ENCODE measurements at places on chromosomes 7 and 10.

DNA sequence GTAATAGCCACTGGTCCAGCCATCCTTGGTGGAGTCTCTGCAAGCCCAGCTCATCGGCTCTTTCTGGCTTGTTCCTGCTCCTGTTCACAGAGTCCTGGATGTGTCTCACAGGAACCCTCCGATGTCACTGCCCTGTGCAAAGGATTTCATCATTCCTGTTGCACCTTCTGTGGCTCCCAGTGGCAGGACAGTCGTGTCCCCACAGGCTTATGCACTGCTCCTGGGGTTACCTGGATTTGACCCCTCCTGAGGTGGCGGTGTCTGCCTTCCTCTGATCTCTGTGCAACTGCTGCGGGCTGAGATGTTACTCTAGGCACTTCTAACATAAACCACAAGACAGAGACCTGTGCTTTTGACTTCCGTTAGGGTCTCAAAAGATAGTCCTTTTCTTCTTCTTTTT is 30.6 kb downstream of the APBB1IP start:
- DNase-seq = no peak

DNA sequence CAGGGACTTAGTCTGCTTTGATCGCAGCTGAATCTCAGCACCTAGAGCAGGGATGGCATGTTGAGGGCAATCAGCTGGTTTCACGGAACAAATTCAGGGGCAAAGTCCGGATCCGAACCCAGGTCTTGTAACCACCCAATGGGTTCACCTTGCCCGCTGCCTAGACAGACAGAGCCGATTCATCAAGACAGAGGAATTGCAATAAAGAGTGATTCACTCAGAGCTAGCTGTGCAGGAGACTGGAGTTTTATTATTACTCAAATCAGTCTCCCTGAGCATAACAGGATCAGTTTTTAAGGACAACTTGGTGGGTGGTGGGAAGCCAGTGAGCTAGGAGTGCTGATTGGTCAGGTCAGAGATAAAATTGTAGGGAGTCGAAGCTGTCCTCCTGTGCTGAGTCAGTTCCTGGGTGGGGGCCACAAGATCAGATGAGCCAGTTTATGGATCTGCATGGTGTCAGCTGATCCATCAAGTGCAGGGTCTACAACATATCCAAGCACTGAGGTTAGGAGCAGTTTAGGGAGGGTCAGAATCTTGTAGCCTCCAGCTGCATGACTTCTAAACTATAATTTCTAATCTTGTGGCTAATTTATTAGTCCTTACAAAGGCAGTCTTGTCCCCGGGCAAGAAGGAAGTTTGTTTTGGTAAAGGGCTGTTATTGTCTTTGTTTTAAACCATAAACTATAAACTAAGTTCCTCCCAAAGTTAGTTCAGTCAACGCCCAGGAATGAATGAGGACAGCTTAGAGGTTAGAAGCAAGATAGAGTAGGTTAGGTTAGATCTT is 43.5 kb upstream of the CHST3 start:
- DNase-seq = no peak

- no peak for DNase-seq
These were observed 28.1 kb downstream of the ST8SIA6 start for GRCh38 chr10:17426263-17426750.

- DNase-seq = no peak
These were observed 55.2 kb downstream of the DIP2C start for GRCh38 chr10:634256-634655.

DNA sequence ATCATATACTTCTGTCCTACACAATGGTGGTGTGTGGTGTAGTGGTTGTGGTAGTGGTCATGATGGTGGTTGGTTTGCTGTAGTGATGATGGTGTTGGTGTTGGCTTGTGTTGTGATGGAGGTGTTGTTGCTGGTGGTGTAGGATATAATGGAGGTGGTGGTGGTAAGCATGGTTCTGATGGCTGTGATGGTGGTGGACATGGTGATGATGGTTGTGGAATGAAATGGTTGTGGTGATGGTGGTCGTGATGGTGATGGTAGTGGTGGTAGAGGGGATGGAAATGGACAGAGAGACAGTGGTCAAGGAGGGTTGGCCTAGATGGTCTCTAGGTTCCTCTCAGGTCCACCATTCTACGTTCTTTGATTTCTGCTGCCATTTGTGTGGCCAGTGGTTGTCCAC is 44.7 kb downstream of the FAM241B start:
- DNase-seq = no peak

DNA sequence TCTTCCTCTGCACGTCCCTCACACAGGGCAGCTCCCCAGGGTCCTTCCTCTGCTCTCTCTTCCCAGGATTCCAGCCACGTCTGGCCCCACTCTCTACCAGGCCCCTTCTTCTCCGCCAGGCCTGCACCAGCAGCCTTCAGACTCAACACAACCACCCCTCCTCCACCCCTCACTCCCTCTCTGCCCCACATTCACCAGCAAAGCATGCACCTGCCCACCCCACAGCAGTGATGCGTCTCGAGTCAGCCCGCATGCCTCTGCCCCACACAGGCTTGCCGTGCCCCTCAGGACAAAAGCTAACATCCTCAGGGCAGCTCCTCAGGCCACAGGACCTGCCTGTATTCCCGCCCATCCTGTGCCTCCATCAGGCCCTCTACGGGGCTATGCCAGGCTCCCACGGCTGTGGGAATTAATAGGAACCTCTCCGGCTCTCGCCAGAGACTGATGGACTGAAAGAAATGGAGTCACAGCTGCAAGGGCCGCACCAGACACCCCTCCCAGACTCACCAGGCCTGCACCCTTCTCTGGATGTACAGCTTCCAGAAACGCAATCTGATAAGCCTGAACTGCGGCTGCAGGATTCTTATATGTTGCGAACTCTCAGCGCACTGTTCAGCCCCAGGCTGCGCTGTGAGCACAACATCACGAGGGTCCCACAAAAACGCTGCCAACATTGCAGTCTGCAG is 100.1 kb downstream of the CYTH3 start:
- DNase-seq = peak; percentile 58

- DNase-seq = no peak
These were observed 56.2 kb downstream of the ARMC3 start for GRCh38 chr10:22984066-22984465.

DNA sequence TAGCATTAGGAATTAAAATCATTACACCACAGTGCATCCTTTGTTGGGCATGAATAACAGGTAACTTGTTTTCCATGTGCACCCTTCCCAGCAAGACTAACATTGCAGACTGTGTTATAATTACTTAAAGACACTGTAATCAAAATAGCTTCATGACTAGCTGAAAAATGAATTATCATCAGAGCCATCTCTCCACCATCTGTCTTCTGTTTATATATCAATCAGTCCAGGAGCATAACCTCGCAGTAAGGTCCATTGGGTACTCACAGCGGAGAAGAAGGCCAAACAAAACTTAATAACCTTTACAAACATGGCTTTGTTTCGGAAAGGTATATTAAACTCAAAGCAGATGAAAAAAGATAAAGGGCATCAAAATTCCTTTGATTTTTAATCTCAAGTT is 90.6 kb downstream of the ODAD2 start:
- DNase-seq = no peak

- DNase-seq = no peak
These were observed 27.9 kb downstream of the CDH23 start for GRCh38 chr10:71424496-71425194.

- no peak for DNase-seq
These were observed 7.3 kb downstream of the POLL start for GRCh38 chr10:101580486-101581399.

GRCh38 chr7:142177869-142178268 is 66.4 kb downstream of the MGAM2 start:
- DNase-seq = no peak

GRCh38 chr7:24697416-24697815 is 59.8 kb downstream of the GSDME start:
- no peak for DNase-seq

GRCh38 chr7:115789901-115790300 is 240.7 kb downstream of the TFEC start:
- DNase-seq = peak; percentile 22

DNA sequence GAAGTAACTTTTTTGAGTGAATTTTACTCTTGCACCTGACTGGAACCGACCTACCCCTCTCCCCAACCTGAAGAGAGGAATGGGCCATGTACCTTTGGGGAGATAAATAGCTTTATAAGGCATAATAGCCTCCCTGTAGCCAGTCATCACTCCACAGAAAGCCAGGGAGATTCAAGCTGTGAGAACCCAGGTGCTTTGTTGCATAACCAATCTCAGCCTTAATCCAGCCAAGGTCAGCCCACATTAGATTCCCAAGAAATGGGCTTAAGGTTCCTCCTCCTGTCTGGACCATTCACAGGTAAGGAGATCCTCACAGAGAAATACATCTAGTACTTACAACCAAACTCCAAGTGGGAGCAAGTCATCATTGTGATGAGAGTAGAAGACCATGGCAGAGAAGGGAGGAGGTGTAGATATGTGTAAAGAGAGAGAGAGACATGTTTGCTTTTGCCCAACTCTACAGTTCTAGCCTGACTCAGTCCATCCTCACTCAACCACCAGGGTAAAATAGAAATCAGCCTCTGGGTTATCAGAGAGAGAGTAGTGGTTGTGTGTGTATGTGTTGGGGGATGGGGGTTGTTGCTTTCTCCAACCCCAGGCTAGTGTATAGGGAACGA is 23.6 kb downstream of the SKIDA1 start:
- no peak for DNase-seq

GRCh38 chr10:75401569-75402485 is at the start of gene ZNF503:
Gene ZNF503, minus strand, starts transcription at chr10:75401764. Its CDS starts 345 bp downstream, at chr10:75401419.
- peak; percentile 98 for DNase-seq

- DNase-seq = no peak
These were observed 67.9 kb upstream of the CFAP46 start for GRCh38 chr10:133010095-133010842.

DNA sequence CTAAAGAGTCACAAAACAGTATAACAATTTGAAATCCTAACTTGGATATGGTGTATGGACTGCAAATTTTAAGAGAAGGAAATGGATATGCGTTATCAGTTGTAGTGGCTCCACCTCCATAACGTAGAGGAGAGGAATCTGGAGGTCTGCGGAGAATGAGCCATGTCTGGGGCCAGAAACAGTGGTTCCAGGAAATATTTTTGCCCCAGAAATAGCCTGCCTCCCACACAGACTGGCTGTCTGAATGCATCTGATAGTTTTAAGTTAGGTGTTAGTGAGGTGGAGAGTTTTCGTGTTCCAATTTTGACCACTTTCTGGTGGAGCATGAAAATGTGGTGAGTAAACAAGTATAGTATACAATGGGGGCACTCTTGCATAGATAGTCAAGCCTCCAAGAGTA is 1.6 kb downstream of the PHTF2 start:
- DNase-seq = no peak

DNA sequence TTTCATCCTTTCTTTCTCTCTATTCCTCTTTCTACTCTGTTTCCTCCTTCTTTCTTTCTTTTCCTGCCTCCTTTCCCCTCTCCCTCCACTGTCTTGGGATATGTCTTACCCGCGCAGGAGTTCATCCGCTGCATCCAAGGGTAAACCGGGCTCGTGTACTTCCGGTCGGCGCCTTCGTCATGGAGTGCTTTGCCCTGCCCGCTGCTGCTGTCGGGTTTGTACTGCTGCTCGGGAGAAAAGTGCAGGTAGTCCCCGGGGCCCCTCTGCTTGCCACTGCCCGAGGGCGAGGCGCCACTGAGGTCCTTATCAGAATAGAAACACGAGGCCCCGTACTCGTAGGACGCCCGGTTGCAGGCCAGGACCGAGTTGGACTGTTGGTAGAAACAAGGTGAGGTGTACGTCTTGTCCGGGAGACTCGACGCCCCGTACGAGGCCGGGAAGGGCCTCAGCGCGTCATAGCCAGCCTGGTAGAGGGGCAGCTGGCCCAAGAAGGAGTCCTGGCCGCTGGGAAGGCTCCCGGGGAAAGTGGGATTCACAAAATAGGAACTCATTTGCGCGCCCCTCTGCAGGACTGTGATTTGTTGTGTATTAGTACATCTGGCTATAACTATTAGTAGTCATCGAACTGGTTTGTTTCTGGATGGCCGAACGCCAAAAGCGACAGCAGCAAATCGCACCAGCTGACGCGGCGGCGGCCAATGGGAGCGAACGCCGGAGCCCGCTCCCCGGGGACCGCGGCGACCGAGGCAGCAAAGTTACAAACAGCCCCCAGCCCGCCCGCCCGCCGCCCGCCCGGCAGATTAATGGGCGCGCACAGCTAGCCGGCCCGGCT is at the start of gene HOXA6:
HOXA6 (minus strand) TSS at position 576 of the 832 bp plus-strand sequence; CDS start at position 551, 25 bp downstream.
- DNase-seq = no peak

DNA sequence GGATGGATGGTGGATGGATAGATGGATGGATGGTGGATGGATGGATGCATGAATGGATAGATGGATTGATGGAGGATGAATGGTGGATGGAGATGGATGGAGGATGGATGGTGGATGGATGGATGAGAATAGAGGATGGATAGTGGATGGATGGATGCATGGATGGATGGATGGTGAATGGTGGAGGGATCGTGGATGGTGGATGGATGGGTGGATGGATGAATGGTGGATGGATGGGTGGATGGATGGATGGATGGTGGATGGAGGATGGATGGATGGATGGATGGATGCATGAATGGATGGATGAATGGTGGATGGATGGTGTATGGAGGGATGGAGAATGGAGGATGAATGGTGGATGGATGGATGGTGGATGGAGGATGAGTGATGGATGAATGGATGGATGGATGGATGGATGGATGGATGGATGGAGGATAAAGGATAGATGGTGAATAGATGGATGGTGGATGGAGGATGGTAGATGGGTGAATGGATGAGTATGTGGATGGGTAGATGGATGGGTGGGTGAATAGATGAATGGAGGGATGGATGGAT is 76.3 kb downstream of the PDGFA start:
- DNase-seq = no peak

GRCh38 chr7:17070231-17070708 is 188.5 kb upstream of the AGR3 start:
- no peak for DNase-seq

GRCh38 chr10:44310762-44311562 is 73.9 kb downstream of the CXCL12 start:
- DNase-seq = peak; percentile 95

DNA sequence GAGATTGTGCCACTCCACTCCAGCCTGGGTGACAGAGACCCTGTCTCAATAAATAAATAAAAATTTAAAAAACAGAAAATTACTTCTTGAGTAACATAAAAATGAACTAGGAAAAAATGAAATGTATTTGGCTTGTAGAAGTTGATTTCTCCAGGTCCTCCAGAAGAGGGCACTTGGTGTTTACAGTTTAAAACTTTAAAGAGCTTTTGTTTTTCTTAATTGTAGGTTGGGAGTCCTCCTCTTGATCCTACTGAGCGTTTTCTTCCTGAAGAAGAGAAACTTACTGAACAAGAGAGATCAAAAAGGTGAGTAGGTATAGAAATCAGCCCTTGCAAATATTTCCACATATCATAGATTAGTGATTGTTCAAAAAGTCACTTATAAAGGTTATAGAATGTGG is 16.2 kb downstream of the KIFBP start:
- DNase-seq = no peak

Data from left ventricle myocardium superior (tissue), 1 donor.